DMS 273 treated with DMSO at 0.1 percent for 48 hours (cell line): ENCODE measurements at places on chromosomes 5 and 9.

GRCh38 chr5:149406203-149406978, 27.3 kb upstream of the IL17B start:
- DNase-seq, result no peak

DNA sequence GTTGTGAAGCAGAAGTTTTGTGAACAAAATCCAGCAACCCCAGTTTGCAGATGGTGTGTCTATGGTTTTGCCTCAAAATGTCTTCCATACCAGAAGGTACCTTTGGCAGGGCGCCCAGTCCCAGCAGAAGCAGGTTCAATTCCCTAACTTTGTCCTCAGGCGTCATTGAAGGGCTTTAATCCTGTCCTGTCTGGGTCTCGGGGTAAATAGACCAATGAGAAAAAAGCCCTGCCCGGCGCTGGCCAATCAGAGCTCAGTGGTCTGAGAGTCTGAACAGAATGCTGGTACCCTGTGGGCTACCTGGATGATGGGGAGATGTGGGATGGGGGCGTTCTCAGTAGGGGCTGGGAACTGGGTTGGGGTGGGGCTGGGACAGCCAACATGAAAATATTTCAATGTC, 6.2 kb upstream of the ST6GALNAC4 start:
- DNase-seq, result peak; percentile 56

- no peak for DNase-seq
Observed at GRCh38 chr5:155530046-155530445, 516.5 kb downstream of the KIF4B start.

GRCh38 chr9:108021096-108021710, 531.6 kb upstream of the KLF4 start:
- DNase-seq, result no peak

DNA sequence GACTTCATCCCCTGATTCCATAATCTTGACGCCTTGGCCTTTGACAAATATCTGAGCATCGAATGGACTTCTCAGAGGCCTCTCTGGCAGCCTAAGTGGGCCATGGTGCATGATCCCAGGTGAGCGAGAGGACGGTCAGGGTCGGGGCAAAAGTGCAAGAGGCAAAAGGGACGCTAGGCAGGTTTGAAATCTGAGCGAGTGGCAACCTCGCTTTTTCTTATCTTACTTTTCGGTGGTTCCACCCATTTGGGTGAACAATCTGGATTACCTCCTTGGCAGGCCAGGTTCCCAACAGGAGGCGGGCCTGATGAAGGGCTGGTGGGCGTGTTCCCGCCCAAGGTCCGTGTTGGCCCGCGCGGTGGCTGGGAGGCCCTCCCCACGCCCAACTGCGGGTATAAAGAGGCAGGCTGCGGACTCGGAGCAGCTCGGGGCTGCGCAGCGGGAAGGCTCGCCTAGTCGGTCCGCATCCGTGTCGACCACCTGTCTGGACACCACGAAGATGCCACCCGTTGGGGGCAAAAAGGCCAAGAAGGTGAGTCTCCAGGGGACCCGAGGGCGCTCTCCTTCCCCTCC, at the start of gene BHMT:
Gene BHMT (plus strand): TSS at position 423 of the 573 bp plus-strand sequence. CDS start 77 bp downstream, at position 500.
- DNase-seq, result no peak

DNA sequence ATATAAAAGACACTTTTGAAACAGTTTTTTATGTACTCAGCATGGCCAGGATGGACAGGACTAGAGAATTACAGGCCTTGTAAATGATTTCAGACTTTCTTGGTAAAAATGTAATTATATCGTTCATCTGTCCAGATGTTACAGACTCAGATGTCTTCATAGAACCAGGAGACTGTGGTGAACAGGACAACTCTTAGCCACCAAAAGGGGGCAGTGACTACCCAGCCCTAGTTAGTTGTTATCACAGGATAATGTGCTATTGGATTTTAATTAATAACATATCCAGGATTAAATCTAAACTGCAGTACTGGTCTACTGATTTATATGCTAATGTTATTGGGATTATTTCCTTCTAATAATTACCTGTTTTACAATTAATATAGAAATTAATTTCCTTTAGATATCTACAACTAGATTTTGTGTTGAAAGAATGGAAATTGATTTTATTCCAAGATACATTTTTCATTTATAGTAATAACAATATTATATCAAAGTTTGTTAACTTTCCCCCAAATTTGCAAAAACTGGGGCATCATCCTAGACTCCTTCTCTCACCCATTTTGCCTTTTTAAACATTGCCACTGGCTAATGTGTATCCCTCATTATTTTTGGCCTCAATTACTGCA, 99.4 kb downstream of the MTREX start:
- DNase-seq, result no peak

DNA sequence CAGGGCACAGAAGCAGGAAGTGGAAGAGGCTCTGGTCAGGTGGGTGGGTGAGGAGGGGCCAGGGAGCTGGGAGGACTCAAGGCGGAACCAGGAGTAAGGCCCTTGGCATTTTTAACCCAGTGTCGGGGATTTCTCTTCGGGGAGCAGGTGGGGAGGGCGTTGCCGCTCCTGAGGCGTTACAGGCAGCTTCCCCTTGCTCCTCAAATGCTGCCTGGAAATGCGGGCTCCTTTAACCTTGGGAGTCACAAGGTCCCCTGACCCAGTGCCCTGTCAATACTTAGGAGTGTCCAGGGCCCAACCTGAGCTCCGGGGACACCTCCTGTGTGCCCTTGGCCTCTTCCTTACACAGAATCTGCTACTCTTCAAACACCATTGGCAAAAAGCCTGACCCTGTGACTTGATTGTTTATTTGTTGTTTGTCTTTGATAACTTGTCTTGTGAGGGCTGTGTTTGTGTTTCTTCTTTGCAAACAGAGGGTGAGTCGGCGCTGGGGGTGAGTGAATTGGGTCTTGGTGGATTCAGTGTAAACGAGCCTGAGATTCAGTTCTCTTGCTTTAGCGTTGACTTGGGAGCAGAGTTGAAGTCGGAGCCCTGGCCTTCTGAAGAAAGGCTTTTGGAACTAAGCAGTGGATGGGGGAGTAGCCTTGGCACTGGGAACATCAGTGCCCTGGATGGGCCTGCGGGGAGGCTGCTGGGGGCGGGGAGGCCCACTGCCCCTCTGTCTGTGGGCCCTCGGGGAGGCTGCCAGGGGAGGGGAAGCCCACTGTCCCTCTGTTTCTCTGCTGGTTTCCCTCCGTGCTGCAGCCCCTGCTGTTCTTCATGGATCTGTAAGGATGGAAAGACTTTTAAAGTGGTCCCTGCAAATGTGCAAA, 300.7 kb upstream of the IRX4 start:
- no peak for DNase-seq

- no peak for DNase-seq
Observed at GRCh38 chr9:4196886-4197285, 103.0 kb downstream of the GLIS3 start.
